ENCODE measurements at places on chromosomes 16 and 17.

GRCh38 chr17:51430591-51430990 is 170.2 kb downstream of the UTP18 start:
- DNase-seq = no peak

- DNase-seq = no peak
Measured at GRCh38 chr17:78337244-78338109, 22.4 kb downstream of the SOCS3 start.

GRCh38 chr16:29831490-29831889 is 11.2 kb downstream of the MVP start:
- no peak for DNase-seq

GRCh38 chr17:42097691-42098631 is at the start of gene ZNF385C:
TSS of gene ZNF385C (minus strand) at chr17:42098473. CDS start at chr17:42063056, 35,417 bp downstream.
- no peak for DNase-seq

DNA sequence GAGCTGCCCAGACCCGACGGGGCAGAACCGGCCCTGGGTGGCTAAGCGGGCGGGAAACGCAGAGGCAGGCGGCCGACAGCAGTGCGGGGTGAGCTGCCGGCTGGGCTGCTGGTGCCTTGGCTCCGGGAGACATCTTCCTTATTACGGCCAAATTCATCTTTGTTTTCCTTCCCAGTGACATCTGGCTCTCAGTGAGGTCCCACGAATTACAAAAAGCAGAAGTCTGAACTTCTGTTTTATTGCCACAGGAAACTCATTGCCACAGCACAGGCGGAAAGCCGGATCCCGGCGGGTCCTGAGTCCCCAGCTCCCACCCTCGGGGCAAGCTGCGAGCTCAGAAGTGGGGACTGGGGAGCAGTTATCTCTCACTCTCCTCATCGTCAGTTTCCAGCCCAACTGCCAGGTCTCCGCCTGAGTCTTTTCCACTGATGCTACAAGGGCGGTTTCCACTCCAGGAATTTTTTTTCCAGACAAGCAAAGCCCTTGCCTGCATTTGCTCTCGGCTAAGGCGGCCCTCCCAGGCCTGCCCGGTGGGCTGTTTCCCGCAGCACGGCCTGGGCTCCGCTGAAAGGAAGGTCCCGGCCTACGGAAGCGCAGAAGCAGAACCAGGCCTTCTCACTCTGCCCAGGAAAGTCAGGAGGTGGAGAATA is 40.3 kb downstream of the CBFA2T3 start:
- no peak for DNase-seq

GRCh38 chr17:42409523-42410318 is 13.3 kb downstream of the CAVIN1 start:
- DNase-seq = no peak

DNA sequence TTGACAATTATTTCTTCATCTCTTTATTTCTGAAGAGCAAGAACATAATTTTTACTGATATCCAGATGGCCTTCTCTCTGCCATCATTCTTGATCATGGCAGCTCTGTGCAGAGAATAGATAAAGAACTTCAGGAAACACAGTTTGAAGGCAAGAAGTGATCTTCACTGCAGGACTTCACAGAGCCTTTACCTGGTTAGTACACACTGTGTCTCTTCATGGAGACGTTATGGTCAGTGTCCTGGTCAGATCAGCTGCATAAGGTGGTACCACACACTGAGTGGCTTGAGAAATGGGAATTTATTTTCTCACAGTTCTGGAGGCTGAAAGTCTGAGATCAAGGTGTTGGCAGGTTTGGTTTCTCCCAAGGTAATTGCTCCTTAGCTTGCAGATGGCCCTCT is 129.5 kb downstream of the UTP18 start:
- DNase-seq = no peak

- DNase-seq = no peak
Measured at GRCh38 chr16:56763291-56763916, 33.5 kb downstream of the NUP93 start.

DNA sequence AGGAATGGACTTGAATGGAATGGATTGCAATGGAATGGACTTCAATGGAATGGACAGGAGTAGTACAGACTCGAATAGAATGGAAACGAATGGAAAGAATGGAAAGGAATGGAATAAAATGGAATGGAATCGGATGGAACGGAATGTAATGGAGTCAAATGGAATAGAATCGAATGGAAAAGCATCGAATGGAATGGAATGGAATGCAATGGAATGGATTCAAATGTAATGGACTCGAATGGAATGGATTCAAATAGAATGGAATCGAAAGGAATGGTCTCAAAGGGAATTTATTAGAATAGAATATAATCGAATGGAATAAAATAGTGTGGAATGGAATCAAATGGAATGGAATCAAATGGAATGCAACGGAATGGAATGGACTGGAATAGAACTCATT is 484.9 kb upstream of the WSB1 start:
- DNase-seq = no peak

- DNase-seq = no peak
Measured at GRCh38 chr16:56769677-56770076, 39.7 kb downstream of the NUP93 start.

DNA sequence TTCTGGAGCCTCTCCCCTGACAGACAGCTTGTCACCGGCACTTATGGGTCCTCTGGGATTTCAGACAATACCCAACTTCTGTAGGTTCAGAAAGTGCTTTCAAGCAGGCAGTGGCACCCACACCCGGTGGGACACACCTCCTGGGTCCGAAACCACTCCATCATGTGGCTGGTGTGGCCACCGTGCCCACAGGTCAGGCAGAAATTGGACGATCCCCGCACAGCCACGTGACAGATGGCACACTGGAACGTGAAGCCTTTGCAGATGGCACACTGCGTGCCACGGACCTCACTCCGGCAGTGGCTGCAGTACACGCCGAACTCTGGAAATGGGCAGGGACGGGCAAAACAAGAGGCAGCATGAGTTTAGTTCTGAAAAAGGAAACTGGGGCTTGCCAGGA is 99.5 kb upstream of the FA2H start:
- no peak for DNase-seq

DNA sequence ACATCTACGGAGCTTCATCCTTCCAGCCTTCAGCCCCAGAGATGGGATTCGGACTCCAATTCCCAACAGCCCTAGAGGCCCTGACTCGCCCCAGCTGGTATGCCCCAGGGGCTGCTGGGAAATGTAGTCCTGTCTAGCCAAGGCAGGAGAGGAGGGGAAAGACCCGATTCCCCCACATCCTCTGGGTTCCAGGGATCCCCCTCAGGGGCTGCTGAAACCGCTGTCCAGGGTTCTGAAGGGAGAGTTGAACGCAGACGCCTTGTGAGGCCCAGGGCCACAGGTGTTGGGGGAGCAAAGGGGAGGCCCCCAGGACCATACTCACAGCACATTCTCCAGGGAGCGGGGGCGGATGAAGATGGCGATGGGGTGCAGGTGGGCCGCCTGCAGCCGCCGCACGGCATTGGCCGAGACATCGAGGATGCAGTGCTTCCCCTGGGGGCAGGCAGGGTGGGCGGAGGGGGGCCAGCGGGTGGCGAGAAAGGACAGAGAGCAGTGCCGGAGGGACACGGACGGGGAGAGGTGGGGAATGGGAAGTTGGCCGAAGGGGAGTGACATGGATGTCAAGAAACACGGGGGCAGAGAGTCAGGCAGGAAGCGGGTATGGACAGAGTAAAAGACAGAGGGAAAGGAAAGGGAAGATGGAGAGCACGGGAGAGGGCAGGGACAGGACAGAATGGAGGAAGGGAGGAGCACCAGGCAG is 12.6 kb upstream of the ASGR1 start:
- peak; percentile 66 for DNase-seq

DNA sequence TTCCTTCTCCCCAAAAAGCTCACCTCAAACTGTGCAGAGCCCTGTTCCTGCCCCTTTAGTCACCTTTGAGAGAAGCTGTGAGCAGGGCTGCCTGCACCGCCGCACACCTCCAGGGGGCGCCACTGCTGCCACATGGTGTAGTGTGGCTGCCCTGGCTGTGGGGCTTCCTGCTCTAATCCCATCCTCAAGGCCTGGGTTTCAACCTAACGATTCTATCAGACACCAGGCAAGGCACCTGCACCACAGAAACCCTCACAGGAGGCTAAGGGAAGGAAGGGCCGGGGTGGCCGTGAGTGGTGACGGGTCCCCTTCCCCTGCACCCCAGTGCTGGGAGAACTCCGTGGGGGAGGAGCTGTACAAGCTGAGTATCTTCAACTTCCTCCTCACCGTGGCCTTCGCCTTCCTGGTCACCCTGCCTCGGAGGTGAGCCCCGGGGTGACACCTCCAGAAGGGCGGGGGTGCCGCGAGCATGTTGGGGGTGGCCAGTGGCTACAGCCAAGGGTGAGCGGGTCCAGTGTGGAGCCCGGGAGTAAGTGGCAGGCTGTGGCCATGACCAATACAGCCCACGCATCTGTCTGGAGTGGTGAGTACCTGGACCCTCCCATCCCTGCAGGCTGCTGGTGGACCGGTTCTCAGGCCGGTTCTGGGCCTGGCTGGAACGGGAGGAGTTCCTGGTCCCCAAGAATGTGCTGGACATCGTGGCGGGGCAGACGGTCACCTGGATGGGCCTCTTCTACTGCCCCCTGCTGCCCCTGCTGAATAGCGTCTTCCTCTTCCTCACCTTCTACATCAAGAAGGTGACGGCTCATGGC is 7.0 kb downstream of the TMC8 start:
- DNase-seq = no peak

GRCh38 chr16:52671590-52671989 is 124.6 kb upstream of the TOX3 start:
- DNase-seq = no peak

DNA sequence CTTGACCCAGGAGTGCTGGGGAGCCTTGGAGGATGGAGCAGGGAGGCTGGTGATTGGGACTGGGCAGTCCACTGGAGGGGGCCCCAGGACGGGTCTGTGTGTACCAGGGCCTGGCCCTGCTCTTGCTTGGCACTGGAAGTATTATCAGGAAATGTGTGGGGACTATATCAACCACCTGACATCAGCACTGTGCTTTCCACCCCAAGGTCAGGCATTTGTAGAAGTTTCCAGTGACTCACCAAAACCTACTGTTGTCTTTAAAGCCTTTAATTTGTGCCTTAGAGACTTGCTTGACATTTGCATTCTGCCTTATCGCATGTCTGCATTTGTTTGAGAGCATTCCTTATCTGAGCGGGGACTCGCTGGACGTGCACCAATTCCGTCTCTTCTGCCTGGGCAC is 323.1 kb downstream of the FOXL1 start:
- no peak for DNase-seq

GRCh38 chr16:49399594-49400364 is 26.2 kb downstream of the C16orf78 start:
- no peak for DNase-seq

DNA sequence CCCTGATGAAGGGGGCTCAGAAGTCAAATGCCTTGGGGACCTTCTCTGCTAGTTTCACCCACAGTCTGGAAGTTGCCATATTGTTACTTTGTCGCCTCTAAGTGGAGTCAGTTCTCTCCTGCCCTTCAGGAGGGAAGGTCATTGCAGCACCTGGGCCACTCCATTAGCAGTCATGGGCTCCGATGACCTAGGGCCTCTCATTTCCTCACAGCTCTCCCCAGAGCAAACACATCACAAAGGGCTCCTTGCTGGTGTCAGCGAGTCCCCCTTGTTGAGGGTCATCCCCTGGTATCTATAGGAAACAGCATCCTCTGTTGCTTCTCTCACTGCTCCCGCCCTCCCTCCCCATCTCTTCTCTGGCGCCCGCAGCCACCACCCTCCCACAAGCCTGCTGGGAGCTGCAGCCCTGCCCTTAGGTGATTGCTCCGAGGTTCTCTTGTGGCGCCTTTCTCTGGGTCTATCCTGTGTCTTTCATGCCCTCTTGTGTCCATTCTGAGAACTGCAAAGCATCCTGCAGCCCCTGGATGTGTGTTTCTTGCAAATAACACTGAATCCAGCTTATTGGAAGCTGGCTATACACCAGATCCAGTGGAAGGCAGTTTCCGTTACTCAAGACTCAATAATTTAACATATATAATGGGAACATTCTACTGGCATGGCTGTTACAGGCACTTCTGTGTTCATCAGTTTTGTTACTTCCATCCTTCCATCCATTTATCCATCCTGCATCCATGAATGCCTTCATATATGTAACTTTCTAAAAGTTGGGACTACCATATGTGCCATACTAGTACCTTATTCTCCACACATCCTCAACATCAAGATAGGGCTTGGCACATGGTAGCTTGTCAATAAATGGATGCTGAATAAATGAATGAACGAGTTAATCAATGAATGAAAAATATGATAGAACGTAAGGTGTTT is 21.2 kb downstream of the PDILT start:
- DNase-seq = peak; percentile 54

DNA sequence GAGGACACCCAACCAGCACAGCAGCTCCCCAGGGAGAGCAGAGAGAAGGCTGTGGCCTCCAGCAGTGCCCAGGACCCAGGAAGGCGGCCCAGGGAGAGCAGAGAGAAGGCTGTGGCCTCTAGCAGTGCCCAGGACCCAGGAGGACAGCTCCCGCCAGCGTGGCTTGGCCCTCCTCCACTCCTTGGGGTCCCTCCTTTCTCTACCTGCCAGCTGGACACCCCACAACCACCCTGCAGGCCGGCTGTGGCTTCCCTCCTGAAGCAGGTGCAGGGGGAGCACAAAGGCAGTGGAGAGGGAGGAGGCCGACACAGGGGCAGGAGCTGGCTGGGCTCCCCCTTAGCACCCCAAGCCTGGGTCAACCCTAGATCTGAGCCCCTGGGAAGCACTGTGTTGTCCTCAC is 54.1 kb upstream of the FASN start:
- DNase-seq = no peak

- no peak for DNase-seq
Measured at GRCh38 chr16:55482056-55482455, 3.1 kb downstream of the MMP2 start.

DNA sequence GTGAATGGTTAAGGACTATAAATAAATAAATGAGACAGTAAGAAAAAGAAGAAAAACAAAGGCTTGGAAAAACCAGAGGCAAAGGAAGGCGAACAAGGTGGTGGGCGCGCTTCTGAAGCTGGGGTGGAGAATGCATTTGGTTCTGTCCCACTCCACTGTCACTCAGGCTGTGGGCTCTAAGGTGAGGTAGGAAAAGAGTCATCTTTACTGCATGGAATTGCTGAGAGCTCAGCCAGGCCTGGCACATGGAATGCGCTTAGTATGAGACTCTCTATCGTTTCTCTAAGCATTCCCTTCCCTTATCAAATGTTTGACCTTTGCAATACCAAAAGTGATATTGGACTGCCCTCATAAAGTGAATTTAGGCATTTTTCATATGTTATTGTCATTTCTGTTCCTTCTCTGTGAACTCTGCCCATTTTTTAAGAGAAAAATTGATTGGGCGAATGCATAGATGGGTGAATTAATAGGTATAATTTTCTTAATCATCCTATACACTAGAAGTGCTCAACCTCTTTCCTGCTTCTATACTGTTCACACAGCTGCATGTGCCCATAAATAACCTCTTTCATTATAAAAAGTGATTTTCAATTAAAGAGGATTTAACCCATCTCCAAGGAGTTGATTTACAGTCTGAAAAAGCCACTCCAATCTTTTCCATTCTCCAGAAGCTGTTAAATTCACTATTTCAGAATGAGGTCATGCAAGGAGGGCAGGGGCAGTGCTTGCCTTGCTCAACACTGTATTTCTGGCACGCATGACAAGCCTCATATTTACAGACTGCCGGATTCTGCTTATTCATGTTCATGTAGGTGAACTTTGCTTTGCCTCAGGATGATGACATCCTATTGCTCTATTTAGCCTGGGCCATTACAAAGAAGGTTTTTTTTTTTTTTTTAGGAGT is 87.7 kb downstream of the MYH10 start:
- no peak for DNase-seq
